ENCODE measurements at places on chromosomes 12 and 14.

GRCh38 chr14:91548108-91548507, 38.0 kb upstream of the PPP4R3A start:
- no peak for DNase-seq

- no peak for DNase-seq
These were observed 79.6 kb downstream of the PPM1A start for GRCh38 chr14:60328583-60328982.

- no peak for DNase-seq
These were observed 61.8 kb upstream of the DACT1 start for GRCh38 chr14:58575956-58576355.

- DNase-seq = no peak
These were observed 1.5 kb downstream of the AQP6 start for GRCh38 chr12:49974231-49974675.

DNA sequence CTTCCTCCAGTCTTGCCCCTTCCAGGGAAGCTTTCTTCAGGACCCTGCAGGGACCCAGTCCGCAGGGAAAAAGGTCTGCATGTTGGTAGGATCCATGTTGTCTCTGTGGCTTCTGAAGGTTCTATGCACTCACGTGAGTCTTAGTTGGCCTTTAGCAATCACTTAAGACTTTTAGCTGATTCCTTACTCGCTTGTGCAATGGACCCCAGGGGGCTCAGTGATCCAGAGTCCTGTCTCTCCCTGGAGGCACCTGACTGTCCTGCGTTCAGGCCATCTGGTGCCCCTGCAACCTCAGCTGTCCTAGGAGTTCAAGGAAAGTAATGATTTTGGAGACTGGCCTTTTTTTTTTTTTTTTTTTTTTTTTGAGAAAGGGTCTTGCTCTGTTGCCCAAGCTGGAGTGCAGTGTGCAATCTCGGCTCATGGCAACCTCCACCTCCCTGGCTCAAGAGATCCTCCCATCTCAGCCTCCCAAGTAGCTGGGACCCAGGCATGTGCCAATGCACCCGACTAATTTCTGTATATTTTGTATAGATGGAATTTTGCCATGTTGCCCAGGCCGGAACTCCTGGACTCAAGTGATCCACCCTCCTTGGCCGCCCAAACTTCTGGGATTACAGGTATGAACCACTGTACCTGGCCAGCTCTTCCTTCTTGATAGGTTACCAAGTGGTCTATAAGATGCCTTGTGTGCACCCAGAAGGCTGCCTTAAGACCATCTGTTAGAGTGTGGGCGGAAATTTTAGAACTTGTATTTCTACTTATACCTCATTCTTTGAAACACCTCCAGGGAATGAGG, 4.6 kb downstream of the IFI27L2 start:
- no peak for DNase-seq

GRCh38 chr12:9961106-9961505, 10.1 kb upstream of the CLEC12A start:
- no peak for DNase-seq

DNA sequence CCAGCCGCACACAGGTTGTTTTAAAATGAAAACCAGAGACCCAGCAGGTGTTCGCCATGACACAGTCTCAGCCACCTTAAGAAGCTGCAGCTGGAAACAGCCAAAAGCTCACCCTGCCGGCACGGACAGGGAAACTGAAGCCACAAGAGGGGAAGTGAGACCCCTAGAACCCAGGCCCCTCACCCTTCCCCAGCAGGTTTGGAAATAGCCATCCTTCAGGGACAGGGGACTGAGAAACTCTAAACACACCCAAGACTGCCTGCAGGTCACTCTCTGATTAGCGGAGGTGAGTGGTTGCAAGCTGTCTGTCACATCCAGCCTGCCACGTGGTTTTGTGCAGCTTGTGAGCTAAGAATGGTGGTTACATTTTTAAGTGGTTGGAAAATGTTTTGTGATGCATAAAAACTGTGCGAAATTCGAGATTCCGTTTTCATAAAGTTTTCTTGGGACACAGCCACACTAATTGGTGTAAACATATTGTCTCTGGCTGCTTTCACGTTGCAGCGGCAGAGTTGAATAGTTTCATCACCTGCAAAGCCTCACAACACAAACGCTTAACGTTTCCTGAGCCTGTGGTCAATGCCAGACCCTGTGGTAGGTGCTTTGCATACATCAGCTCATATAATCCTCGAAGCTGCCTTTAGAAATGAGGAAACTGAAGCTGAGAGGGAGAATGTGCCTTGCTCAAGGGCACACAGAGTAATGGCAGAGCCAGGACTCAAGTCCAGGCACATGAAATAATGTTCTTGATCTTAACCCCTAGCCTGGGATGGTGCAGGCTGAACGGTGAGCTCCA, 1.7 kb upstream of the SELPLG start:
- no peak for DNase-seq

GRCh38 chr12:127509066-127509778, 757.7 kb upstream of the TMEM132C start:
- no peak for DNase-seq

GRCh38 chr12:71011261-71011660, 90.7 kb upstream of the PTPRR start:
- no peak for DNase-seq

DNA sequence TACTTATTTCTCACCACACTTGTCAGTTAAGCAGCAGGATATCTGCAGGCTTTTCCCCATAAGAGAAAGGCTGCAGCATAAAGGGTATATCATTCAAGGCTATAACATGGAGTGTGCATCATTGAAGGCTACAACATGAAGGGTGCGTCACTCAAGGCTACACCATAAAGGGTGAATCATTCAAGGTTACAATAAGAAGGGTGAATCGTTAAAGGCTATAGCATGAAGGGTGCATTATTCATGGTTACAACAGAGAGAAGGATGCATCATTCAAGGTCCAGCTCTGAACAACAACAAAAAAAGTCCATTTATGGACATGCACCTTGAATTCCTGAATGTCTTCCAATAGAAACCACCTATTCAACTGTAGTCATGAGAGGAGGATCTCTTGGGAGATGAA, 32.8 kb upstream of the LUM start:
- DNase-seq = peak; percentile 72

GRCh38 chr14:75183225-75183624, 6.8 kb upstream of the TMED10 start:
- no peak for DNase-seq

GRCh38 chr12:124993626-124994436, at the start of gene BRI3BP:
Gene BRI3BP, plus strand, starts transcription at chr12:124993645. Its CDS starts 146 bp downstream, at chr12:124993791.
- no peak for DNase-seq

GRCh38 chr14:22780105-22780679, 13.7 kb downstream of the OXA1L start:
- no peak for DNase-seq

DNA sequence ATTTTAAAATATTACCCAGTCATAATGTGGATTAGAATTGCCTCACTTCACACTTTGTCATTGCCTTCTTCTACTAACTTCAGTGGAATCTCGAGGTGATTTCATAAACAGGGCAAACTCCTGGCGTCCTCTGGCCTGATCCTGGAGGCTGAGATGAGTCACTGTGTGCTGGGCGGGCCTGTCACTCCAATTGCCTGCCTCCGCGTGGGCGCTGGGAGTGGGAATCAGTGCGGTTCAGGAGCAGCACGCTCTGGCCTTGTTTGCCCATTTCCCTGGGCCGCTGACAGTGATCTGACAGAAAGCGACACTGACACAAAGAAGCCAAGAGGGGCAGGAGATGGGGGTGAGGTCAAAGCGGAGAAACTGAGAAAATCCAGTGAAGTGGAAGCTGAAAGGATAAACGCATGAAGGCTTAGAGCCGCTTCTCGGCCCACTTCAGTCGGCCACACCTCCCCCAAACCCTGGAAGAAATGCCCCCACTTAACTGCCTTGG, 29.7 kb downstream of the LGR5 start:
- DNase-seq = no peak

GRCh38 chr14:87898301-87898700, 94.7 kb downstream of the GALC start:
- DNase-seq = no peak

DNA sequence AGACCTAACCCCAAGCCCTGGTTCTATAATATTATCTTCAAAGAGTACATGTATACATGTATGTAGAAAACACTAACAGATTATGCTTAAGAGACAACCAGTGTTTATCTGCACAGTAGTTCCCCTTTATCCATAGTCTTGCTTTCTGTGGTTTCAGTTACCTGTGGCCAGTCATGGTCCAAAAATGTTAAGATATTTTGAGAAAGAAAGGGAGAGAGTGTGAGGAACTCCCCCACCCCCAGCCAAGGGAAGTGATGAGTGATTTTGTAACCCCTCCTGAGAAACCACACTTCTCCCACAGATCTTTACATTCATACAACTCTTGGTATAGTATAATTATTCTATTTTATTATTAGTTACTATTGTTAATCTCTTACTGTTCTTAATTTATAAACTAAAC, 77.3 kb upstream of the CNTN1 start:
- no peak for DNase-seq

- no peak for DNase-seq
These were observed 220.7 kb downstream of the NOVA1 start for GRCh38 chr14:26377150-26377549.

GRCh38 chr12:25319233-25319984, 68.7 kb upstream of the KRAS start:
- no peak for DNase-seq

DNA sequence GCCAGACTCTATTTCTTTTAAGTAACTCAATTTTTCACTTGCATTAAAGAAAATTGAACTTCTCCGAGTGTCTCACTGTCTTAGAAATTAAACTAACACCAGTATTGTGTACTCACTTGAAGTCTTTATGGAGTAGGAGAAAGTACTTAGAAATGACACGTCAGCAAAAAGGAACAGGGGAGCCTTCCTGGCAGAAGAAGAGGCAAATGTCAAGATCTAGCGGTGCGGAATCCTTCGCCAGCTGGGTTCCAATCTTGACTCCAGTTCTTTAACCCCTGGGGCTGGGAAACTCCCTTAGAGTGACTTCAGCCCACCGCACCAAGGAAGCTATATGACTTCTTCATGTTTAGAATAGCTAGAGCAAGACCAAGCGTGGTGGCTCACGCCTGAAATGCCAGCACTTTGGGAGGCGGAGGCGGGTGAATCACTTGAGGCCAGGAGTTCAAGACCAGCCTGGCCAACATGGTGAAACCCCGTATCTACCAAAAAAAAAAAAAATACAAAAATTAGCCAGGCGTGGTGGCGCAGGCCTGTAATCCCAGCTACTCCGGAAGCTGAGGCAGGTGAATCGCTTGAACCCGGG, 34.4 kb downstream of the WBP11 start:
- no peak for DNase-seq

- no peak for DNase-seq
These were observed at the start of gene TDRD9 for GRCh38 chr14:103928011-103928890. Gene TDRD9, plus strand, starts transcription at chr14:103928456. Its CDS starts 54 bp downstream, at chr14:103928510.

DNA sequence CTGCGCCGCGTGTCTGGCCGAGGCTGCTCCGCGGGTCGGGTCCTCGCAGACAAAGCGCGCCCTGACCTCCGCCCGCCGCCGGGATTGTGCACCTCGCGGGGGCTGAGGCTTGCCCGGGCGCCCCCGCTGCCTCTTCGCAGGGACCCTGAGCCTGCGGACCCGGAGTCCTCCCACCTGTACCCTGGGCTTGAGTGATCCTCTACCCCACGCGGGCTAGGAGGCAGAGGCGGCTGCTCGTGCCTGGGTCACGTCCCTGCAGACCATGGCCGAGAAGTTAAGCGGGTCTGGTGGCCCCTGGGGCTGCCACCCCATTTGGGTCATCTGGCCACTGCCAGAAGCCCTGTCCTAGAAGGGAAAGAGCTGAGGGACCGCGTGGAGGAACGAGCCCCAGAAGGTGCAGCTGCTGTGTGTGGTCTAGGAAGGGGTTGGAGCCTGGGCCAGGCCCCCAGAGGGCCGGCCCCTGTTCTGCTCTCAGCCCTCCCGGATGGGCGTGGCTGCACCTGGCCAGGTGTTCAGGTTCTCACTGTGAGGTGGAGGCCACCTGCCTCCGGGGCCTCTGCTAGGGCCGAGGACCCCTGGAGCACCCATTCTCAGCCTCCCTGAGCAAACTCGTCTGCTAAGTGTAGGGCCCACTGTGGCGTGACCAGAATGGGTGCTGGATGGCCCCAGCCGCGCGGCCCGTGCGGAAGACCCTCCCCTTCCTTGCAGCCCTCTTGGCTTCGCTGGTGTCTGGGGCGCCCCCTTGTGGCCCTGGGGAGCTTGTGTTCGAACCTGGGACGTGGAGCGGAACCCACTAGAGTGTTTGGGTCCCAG, 49.6 kb downstream of the LRCOL1 start:
- DNase-seq = no peak

GRCh38 chr12:110687396-110688169, 1.3 kb downstream of the HVCN1 start:
- no peak for DNase-seq

DNA sequence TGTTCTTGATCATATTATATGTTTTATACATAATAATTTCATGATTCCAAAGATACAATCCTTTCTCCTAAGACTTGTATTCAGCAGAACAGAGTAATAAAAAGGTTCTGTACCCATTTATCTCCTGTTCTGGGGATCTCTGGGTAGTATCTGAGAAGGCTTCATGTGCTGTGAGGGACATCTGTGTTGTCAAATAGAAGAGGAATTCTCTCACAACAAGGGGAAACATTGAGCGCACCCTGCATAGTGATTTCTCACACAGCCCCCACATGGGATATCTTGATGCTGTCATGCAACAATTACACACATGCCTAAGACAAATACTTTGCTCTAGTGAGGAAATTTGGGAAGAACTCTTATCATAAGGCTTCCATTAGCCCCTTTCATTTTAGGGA, 101.8 kb upstream of the ATF1 start:
- DNase-seq = no peak

DNA sequence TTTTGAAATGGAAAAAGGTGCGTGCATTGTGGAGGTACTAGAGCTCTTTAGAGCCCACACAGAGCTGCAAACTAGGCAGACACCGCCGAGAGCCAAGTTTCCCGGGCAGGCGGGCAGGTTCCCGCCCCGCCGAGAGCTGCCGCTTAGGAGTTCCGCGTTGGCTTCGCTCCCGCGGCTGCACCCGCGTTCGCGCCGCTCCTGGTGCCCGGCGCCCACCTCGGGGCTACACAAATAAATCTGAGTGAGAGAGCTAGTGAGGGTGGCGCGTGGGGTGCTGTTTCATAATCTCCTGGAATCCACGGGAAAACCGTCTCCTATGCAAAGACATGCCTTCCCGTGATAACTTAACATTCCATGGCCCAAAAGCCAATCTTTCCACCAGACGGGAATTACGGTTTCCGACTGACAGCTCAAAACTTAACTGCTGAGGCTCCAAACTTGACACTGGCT, 645 bp downstream of the KITLG start:
- DNase-seq = no peak

- DNase-seq = no peak
These were observed 36.8 kb upstream of the SPTSSA start for GRCh38 chr14:34498684-34499412.
